ENCODE measurements at places on chromosomes 12 and 14.

GRCh38 chr12:18432206-18432605 is 170.9 kb downstream of the PIK3C2G start:
- DNase-seq, result no peak

DNA sequence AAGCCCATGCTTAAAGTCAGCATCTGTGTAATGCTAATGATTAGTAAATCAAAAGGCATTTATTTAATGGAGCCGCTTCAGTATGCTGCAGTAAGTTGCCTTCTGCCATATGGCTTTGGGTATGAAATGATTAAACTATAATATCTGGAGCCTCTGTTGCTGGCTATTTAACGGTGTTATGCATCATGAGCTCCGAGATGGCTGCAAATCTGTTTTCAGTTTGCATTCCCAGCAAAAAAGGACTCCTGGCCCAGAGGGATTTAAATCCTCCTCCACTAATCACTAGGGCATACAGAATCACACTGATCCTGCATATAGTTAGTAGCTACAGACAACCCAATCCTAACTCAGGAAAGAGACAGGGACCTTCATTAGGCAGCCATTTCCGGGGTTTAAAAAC is 171.5 kb upstream of the EEA1 start:
- DNase-seq, result no peak

DNA sequence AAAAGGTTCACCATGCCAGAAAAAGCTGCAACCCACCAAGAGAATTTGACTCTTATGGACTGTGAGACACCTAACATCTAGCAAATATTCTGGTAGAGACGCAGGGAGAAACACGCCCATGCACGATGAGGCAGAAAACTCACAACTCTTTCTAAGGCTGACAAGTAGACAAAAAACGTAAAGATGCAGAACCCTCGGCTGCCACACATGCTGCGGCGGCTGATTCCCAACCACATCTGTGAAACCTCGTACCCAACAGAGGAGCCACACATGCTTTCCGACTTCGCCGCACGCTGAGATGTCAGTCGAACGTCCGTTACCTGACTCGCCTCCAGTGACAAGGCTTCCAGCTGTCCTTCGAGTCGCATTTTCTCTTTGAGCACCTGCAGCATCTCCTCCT is 21.8 kb downstream of the GOLGA3 start:
- peak; percentile 13 for DNase-seq

DNA sequence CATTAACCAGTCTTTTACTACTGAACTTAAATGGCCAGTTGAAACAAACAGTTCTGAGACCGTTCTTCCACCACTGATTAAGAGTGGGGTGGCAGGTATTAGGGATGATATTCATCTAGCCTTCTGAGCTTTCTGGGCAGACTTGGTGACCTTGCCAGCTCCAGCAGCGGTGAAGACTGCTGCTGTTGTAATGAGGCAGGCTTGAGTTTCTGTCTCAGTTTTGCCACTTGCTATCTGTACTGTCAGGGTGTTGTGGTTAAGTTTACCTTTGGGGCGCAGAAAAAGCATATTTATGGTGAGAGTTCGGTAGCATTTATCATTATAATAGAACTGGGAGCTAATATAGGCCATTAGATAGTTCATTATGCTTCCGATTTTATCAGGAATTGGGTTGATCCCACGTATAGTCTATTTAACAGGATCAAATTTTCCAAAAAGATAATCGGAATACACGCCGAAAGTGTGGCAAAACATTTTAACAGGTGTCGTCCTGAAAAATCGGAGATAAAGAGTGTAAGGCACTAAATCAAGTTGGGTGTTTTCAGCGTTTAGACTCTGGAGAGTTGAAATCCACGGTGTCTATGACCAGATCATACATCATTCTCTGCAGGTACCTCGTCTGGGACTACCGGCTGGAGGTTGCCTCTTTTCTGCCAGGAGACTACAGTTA is 688 bp upstream of the NECAP1 start:
- DNase-seq, result no peak

DNA sequence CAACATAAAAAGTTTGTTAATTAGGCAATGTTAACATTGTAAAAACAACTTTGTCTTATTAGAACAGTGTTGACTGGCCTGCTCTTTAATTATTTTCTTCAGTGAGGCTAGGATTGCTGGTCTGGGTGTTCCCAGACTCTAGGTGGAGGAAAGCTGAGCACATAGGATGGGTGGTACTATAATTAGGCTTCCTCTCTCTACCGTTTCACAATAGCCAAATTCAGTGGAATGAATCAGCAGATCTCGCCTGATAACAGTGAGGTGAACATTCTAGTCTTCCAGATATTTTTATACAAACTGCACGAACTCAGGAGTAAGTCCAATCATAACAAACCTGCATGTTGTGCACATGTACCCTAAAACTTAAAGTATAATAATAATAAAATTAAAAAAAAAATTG is 11.9 kb downstream of the PTGDR start:
- no peak for DNase-seq

DNA sequence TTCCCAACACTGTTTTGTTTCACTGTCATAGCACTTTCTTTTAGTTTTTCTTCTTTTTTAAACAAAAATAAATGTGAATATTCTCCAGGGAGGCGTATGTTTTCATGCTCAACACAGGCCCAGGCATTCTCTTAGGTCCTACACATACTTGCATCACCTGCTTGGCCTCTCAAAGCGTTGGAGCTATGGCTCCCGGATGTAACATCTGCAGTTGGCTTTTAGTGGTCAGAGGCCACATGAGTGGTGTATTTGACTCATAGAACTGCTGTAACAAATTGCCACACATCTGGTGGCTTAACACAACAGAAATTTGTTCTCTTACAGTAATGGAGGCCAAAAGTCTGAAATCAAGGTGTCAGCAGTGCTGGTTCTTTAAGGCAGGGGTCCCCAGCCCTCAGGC is 44.6 kb upstream of the VRK1 start:
- DNase-seq, result no peak

DNA sequence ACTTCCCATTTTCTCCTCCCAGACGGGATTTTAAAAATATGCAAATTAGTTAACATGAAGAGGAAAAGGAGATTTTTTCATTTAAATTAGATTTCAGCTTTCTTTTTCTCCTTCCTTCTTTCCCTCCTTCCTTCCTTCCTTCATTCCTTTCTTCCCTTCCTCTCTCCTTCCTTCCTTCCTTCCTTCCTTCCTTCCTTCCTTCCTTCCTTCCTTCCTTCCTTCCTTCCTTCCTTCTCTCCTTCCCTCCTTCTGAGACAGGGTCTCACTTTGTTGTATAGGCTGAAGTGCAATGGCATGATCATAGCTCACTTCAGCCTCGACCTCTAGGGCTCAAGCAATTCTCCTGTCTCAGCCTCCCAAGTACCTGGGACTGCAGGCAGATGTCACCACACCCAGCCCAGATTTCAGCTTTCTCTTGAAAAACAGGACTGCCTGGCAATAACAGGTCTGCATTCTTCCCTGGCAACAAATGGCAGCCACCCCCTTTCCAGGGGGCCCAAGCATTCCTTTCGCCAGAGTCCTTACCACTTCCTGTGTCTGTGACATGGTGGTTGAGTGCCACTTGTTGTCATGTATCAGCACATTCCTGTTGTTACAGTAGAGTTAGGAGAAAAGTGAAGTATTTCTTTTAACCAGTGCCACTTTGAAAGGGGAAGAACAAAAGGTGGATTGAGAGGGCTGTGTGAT is 119.1 kb downstream of the PTPN11 start:
- no peak for DNase-seq

DNA sequence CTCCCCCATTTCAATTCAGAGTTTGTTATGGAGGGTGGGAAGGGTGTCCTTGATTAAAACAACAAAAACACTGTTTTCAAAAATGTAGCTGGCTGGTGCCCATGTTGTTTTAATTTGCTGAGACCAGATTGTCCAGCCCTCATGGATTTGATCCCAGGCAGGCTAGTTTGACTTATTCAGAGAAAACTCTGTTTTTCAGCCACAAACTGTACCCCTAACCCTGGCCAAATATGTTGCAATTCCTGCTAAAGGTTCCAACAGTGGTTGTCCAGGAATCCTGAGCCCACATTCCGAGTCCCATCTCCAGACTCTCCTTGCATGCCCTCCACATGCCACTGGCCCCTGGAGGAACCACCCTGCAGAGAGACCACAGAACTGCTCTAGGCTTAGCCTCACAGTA is 36.0 kb downstream of the MAP1LC3B2 start:
- no peak for DNase-seq

DNA sequence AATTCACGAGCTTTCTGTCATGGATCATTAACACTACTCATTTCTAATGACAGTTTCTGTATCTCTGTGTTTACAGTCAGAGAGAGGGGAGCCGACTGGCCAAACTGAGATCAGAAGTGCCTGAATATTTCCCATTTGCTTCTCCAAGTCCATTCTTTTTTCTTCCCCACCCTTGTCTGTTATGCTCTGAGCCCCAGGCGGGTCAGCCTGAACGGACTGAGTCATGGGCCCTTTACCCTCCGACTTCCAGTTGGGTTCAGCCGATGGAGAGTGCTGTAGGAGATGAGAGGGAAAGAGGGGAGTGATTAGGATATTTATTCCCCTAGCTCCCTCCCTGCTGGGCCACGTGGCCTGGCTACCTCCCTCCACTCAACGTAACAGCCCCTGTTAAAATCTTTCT is 104.7 kb downstream of the PAH start:
- DNase-seq, result no peak

DNA sequence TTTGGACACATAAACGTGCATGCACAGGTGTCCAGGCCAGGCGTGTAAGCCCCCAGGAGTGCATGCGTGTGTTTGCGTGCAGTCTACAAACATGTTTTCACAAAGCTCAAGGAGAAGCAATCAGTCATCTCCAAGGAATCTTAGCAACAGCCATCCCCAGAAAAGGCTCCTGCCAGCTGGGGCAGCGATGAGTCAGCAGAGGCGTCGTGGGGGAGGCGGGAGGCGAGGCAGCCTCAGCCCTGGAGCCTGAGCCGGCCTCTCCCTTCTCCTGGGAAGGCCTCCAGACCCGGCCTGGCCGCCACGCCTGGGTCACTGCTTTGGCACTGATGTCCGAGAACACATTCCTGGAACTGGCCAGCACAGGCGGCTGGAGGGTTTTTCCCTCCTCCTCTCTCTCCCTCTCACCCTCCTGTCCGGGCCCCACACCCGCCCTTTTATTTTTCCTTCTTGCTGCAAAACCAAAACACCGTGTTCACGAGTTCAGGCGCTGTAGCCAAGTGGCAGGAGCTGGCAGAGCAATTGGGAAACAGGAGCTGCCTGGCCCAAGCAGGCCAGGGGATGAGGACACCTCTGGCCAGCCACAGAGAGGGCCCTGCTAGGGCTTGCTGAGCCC is 92.7 kb downstream of the LRRC74A start:
- peak; percentile 6 for DNase-seq

GRCh38 chr14:24958271-24958670 is 91.7 kb downstream of the STXBP6 start:
- no peak for DNase-seq

- no peak for DNase-seq
Observed at GRCh38 chr14:54804538-54805041, 98.0 kb downstream of the GCH1 start.

DNA sequence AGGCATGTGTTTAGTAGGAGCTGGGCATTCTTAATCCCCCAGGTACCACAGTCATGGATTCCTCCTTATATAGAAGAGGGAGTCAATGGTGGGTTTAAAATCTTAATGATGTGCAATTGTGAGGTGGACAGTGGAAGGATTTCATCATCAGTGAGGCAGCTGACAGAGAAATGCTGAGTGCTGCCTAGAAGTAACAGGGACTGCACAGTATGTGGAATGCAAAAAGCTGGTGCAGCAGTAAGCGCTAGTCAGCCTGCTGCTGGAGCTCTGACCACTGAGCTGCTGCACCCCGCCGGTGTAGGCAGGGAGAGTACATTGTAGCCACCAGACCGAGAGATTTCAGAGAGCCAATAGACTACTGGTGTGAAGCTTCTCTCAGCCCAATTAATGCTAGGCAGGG is 80.5 kb upstream of the DACT1 start:
- DNase-seq, result no peak

- DNase-seq, result no peak
Observed at GRCh38 chr12:110592078-110592477, 9.0 kb upstream of the PPTC7 start.

- DNase-seq, result no peak
Observed at GRCh38 chr12:98814254-98814653, 169.2 kb downstream of the APAF1 start.

DNA sequence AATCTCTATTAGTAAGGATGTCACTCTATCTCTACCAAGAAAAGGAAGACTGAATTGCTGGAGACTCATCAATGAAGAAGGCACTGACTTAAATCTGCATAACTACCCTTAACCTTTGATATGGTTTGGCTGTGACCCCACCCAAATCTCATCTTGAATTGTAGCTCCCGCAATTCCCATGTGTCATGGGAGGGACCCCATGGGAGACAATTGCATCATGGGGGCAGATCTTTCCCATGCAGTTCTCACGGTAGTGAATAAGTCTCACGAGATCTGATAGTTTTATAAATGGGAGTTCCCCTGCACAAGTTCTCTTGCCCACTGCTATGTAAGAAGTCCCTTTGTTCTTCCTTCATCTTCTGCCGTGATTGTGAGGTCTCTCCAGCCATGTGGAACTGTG is 73.4 kb upstream of the PPM1H start:
- DNase-seq, result no peak

- DNase-seq, result no peak
Observed at GRCh38 chr14:63685401-63685800, 42.5 kb downstream of the SGPP1 start.

GRCh38 chr12:53221203-53222080 is 10.6 kb downstream of the RARG start:
- DNase-seq, result no peak

DNA sequence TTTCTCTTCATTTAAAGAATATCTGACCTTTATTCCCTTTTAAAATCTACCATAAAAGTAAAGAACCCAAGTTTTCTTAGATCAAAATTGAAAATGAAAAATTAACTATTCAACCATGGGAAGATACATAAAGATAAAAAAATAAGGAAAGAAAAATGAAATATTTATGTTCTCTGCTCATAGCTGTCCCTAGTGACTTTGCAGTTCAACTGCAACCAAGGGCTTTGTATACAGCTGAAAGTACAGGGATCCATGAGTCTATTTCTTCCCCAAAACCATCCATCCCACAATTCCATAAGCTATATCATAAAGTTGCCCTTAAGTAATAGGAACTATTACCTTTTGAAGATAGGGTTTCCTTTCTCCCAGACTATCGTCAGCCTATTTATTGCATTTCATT is 113.1 kb downstream of the ITPR2 start:
- no peak for DNase-seq

DNA sequence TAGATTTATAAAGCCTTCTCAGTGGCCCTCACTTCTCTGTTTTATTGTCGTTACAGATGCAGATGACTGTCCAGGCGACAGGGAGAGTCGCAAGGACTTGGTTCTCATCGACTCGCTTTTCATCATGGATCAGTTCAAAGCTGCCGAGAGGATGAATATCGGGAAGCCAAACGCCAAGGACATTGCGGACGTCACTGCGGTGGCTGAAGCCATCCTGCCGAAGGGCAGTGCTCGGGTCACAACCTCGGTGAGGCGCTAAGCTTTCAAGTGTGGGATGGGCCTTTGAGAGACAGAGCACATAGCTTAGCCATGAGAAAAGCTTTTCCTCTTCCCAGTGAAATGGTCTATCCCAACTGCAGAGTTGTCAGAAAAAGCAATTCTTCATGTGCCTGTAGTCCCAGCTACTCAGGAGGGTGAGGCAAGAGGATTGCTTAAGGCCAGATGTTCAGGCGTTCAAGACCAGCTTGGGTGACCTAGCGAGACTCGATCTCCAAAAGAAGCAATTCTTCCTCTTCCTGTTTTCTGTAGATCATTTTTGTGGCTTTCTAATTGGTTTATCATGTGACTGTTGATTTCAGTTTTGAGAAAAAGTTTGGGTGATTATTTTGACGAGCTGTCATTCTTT is 56.4 kb downstream of the EP400 start:
- DNase-seq, result no peak

Measured in stimulated activated CD4-positive, alpha-beta T cell treated with anti-CD3 and anti-CD28 coated beads, Interleukin-2, amount 100 ng/mL, for 4 hours (primary cell).